ENCODE measurements at places on chromosomes 11 and 22. TPM values are rescaled to one million over a fixed set of nuclear protein-coding genes. Genes with fewer than 3 reads are reported as not detected.

YPEL1 gene
- 9.1 TPM for total RNA-seq

PHOX2A gene
- not detected for total RNA-seq

GTF2H1 gene
- total RNA-seq: 69.6 TPM

SCGB1D2 gene
- total RNA-seq: not detected

PATZ1 gene
- total RNA-seq: 18.2 TPM

BET1L gene
- total RNA-seq: 14.7 TPM

OR52N4 gene
- total RNA-seq: not detected

MS4A4A gene
- total RNA-seq: 2.9 TPM

DNA sequence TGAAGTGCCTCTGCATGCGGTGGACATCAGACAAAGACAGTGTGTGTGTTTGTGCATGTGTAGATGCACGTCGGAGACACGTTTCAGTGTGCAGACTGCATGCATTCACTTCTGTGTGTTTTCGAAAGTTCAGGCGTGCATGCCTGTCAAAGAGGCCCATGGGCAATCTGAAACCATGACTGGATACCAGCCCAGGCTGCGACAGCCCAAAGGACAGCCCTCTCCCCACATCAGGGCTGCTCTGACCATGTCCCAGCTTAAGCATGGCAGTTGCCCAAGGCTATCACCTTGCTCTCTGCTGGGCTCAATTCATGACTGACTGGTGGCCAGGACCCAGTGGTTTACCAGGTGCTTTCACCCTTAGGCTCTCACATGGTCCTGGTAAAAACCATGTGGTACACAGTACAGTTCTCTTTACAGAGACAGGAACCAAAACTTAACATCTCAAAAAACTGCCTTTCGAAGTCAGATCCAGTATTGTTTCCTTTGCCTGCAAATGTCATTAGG is 423.7 kb upstream of the CADM1 start:
- DNase-seq: peak; percentile 55

GRCh38 chr11:134760299-134760698 is 348.3 kb upstream of the B3GAT1 start:
- DNase-seq: no peak

- no peak for DNase-seq
Measured at GRCh38 chr22:20450551-20450906, 12.9 kb upstream of the SCARF2 start.

DNA sequence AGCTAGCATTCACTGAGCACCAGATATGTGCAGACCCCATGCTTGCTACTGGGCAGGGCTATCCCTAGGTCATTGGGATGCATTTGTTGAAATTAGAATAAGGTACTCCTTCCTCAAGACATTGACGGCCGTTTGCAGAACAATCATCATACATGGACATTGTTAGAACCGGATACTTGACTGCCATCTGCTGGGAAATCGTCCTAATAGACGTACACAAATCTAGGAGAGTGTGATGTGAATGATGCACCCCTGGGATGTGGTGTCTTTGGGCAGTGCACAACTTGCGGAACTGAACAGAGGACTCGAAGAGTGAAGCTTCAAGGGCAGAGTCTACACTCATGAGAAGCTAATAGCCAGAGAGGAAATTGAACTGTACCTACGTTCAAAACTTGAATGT is 35.9 kb downstream of the MYO18B start:
- peak; percentile 46 for DNase-seq

- DNase-seq: no peak
Measured at GRCh38 chr11:109858152-109858551, 235.0 kb upstream of the ZC3H12C start.

DNA sequence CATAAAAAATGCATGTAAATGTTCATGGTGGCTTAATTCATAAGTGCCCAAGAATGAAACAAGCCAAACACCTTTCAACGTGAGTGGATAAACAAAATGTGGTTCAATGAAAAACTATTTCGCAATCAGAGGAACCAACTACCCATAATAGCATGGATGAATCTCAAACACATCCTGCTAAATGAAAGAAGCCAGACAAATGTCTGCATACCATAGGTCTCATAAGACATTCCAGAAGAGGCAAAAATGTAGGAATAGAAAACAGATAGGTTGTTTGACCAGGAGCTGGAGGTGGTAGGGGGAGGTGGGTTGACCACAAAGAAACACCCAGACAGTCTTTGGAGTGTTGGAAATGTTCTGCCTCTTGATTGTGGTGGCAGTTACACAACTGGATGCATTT is 13.2 kb upstream of the OSBPL5 start:
- no peak for DNase-seq

GRCh38 chr22:23237841-23238240 is 57.5 kb downstream of the BCR start:
- no peak for DNase-seq

- no peak for DNase-seq
Measured at GRCh38 chr11:119797736-119798135, 68.7 kb upstream of the NECTIN1 start.

DNA sequence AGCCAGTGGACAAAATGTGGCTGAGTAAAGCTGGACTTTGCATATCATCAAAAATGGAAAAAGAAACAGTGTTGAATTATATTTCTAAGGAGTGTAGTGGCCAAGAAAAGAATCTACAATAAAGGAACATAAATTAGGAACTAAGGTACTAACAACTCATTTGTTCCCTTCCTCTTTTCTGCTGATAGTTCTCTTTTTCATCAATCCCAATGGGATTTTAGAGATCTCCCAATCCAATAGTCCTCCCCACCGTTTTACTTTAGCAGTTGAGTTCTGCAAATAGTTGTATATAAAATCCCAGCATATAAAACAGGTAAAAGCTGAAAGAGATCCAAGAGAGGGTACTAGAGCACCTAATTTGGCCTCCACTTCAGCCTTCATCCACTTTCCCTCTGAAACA is 2.0 kb downstream of the PRCP start:
- DNase-seq: no peak

DNA sequence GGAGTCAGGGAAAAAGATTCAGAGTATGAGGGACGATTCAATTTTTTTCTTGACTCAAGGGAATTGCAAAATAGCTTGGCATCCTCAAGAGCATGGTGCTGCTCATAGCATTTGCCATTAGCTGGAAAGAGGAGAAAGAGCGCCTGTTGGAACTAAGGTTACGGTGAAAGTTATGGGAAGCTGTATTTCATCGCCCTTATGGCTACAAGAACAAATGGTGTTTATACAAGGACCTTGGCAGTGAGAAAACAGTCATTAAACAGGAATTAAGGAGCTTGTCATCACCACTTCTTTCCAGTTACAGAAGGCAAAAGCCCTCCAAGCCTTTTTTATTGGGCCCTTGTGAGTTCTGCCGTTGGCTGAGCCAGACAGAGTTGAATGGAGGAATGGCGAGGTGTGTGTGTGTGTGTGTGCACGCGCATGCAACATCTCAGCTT is 74.2 kb downstream of the ALX4 start:
- peak; percentile 76 for DNase-seq

DNA sequence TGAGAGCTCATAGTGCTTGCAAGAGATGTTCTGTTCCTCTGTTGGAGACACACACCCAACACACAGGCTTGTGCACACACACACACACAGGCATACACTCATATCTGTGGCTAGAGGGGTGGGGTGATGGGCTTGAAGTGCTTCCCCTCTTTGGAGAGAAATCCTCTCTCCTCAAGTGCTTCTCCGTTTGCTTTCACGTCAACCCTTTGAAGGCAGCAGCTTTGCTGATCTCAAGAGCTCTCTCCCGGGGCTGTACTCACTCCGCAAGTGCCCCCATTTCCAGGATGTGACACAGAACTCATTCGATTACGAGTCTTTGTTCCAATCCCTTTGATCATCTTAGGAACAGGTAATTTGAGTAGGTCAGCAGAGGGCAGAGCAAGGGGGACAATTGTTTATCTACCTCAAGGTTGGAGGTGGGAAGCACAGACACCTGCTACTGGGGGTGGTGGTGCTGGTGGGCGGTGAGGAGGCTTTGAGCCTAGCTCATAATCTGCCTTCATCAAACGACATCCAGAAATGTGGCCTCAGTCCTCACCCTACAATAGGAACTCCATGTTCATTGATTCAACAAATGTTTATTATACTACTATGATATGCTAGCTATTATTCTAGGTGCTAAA is 529.8 kb upstream of the CADM1 start:
- no peak for DNase-seq

GRCh38 chr11:58949184-58949583 is 9.9 kb downstream of the GLYATL1 start:
- DNase-seq: no peak

DNA sequence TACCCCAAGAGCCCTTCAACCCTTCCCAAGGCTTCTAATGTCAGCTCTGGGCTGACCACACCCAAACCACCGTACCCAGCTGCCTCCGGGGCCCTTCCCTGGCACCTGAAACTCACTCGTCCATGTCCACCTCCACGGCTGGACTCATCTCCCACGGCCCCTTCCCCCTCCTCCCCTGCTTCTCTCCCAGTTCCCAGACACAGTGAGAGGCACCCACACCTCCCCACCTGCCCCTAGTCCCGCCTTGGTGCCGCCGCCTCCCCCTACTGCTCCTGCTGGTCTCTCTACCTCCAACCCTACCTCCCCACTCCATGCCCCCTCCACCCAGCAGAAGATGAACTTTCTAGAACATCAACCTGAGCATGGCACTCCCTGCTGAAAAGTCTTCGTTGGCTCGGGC is 39.5 kb downstream of the ELFN2 start:
- no peak for DNase-seq

DNA sequence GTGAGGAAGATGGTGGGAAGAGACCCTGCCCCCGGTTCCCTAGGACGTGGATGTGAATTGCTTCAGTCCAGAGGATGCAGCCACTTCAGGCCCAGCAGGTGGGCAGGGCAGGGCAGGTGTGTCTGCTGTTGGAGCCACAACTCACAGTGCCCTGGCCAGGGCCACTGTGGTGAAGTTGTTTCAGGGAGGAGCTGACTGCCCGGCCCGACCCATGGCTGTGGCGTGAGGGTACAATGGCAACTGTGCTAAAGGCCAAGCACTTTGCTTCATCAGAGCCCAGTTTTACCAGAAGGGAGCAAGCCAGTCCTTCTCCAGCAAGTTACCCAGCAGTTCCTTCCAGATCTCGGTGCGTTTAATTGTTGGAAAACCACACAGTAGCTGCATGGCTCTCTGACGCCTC is 1174.4 kb downstream of the BRD1 start:
- no peak for DNase-seq

GRCh38 chr11:100618914-100619313 is 68.2 kb upstream of the ARHGAP42 start:
- no peak for DNase-seq

- DNase-seq: no peak
Measured at GRCh38 chr11:75454987-75455386, 22.0 kb upstream of the KLHL35 start.

- DNase-seq: no peak
Measured at GRCh38 chr11:65448418-65449105, 26.0 kb downstream of the NEAT1 start.

GRCh38 chr11:8006349-8006977 is 19.3 kb downstream of the EIF3F start:
- peak; percentile 78 for DNase-seq

DNA sequence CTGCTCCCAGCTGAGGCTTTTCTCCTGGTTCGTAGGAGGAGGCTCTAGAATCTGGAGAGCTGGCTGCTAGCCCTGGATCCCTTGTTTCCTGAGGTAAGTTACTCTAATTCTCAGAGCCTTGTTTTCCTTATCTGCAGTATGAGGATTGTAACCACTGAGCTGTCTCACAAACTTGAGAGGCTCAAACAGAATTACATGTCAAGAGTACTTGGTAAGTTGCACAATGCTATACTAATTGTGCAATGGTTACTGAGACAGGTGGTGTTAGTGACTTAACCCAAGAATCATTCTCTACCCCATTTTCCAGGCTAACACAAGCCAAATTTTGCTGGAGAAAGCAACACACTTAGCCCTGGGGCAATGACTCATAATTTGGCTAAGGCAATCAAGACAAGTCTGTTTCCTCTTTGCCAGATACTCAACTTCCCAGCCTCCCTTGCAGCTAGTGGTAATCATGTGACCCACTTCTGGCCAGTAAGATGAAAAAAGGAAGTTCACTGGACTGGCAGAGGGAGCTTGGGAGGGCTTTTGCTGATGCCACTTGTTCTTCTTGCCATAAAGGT is 348.0 kb downstream of the TENM4 start:
- peak; percentile 56 for DNase-seq

GRCh38 chr11:121586750-121587149 is 134.0 kb upstream of the SORL1-AS1 start:
- no peak for DNase-seq

Measured in tongue (tissue), 3 donors.